ENCODE measurements at places on chromosomes 3 and 15.

DNA sequence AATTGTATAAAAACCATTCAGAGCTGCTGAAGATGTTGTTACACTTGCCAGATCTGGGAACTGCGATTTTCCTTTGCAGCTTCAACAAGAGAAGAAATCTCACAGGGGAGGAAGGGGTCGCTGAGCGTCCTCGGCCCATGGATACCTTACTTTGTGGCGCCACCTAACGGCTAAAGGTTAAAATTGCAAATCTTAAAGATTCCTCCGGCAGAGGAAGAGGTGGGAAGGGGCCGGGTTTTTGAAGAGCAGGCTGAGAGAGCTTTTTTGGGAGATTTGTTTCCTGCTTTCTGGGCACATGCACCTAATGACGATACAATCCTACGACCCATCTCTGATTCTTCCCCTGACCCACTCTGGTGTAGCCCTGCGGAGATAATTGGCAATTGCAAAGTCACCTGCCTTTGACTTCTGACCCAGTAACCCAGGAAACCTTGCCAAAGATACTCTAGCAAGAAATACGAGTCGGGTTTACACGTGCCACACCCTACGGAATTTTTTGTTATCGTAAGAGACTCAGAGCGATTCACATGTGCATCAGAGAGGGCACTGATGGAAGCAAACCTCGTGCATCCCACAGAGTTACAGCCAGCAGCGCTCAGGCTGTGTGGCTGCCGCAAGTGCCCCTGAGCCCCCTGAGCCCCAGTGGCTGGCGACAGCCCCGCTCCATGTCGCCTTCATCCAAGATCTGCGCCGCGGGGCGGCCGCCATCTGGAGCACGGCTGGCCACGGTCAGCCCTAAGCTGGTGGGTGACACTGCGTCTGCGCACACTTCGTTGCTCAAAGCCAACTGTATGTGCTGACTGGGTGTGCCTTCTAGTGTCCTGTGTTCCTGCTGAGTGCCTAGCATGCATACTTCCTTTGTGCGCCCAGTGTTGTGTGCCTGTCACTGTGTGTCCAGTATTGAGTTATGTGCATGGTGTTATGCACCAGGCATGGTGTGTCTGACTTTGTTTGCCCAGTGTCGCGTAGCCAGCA is 55.2 kb upstream of the CHRNA7 start:
- peak; percentile 15 for DNase-seq

GRCh38 chr15:90895571-90896117 is 7.5 kb upstream of the MAN2A2 start:
- DNase-seq: no peak

DNA sequence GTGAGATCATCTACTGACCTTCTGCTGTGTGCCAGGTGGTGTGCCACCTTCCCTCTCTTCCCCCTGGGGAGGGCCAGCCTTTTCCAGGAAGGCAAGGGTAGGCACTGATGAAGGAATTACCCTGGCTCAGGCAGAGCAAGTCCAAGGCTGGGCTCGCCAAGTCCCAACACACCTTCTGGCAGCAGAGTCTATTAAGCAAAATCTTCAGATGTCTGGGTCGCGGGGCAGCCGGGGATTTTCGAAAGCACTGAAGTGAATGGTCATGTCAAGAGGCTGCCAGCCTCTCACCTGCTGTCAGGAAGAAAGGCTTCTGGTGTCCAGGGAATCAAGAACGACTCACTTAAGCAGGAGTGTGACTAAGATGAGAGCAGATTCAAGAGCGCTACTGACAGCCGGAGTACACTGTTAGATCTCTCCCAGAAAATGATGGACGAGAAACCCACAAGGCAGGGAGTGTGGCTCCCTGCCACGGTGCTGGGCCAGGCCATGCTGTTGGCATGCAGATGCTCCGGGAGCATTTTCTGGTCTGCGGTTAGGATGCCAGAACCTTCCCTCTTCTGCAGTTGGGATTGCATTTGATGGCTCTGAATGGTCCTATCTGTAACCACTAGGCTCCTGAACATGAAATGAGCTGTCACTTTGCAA is 479.8 kb downstream of the SHQ1 start:
- DNase-seq: no peak

DNA sequence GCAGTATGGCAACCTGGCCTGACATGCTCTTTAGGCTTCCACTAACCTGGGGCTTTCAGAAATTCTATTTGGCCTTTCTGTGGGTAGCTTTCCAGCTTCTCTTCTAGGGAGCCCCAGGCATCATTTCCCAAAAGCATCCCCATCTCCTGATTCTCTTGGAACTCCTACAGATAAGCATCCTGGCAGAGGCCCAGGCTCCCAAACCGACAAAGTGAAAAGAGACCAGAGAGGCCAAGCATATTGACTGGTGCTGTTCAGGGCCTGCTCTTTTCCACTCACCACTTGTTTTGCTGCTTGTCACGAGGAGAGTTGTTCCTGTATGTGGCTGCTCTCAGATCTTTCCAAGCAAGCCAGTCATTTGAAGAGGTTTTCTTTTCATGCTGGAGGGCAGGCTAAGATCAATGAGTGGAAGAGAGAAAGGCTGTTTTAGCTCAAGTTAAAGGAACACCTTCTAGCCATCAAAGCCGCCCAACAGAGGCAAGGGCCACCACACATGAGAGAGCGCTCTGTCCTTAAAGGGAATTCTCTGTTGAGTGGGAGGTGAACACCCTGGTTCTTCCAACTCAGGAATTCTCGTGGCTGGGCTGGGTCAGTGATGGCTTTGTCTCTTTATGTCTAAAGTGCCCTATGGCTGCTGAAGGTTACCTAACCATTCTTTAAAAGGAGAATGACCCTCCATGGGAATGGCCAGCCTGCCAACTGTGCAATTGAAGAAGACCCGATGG is 31.1 kb upstream of the NR2E3 start:
- no peak for DNase-seq

GRCh38 chr15:58431221-58432149 is at the start of gene LIPC:
LIPC (plus strand) TSS chr15:58431991; CDS start chr15:58432033, 42 bp downstream.
- no peak for DNase-seq

DNA sequence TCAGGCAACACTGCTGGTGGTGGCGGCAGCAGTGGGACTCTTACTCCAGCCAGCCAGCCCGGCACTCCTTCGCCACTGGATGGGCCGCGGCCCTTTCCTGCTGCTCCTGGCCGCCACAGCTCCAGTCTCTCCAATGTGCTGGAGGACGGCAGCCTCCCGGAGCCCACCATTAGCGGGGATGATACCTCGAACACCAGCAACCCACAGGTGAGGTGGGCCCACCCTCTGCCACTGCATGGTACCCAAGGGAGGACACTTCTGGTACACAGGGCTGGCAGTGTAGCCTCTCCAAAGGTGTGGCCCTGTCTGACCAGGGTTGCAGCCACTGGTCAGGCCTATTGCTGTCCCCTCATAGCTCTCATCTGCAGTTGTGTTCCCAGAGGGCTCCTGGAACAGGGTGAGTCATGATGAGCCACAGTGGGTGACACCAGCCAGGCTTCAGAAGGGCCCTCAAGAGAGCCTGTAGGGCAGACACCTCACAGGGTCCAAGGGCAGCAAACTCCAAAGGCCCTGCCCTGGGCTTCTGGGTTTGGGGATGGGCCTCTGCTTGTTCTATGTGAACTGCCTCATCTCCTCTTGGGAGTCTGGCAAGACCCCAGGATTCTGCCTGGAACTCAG is 20.8 kb downstream of the NBEAL2 start:
- no peak for DNase-seq

GRCh38 chr15:59240036-59240435 is 33.4 kb downstream of the LDHAL6B start:
- DNase-seq: no peak

DNA sequence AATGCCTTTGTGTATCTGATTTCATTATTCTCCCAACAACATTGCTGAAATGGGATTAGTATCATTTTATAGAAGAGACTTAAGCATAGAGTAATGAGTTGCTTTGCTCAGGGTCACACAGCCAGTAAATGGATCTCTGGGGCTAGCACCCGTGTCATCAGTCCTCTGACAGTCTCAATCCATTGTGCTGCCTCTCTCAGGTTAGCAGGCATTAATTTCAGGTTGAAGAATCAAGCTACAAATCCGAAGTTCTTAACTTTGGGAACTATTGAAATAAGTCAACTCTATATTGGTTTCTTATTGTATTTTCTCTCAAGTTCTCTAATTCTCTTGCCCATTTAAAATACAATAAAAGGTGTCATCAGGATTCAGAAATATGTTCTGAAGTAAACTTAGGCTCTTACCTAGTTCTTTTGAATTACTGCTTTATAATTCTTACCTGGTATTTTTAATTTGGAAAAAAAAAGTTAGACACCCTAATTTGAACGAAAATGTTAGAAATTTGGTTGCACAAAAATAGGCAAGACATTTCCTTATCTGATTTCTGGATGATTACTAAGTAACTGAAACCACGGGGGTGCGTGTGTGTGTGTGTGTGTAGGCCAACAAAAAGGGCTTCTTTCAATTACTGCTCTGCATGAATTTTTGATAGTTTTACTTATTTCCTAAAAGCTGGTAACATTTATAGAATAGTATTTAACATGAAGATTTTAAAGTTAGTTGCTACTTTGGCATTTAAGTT is 189.8 kb downstream of the MBNL1 start:
- DNase-seq: peak; percentile 13

GRCh38 chr15:91110407-91110806 is 10.3 kb downstream of the SV2B start:
- no peak for DNase-seq

DNA sequence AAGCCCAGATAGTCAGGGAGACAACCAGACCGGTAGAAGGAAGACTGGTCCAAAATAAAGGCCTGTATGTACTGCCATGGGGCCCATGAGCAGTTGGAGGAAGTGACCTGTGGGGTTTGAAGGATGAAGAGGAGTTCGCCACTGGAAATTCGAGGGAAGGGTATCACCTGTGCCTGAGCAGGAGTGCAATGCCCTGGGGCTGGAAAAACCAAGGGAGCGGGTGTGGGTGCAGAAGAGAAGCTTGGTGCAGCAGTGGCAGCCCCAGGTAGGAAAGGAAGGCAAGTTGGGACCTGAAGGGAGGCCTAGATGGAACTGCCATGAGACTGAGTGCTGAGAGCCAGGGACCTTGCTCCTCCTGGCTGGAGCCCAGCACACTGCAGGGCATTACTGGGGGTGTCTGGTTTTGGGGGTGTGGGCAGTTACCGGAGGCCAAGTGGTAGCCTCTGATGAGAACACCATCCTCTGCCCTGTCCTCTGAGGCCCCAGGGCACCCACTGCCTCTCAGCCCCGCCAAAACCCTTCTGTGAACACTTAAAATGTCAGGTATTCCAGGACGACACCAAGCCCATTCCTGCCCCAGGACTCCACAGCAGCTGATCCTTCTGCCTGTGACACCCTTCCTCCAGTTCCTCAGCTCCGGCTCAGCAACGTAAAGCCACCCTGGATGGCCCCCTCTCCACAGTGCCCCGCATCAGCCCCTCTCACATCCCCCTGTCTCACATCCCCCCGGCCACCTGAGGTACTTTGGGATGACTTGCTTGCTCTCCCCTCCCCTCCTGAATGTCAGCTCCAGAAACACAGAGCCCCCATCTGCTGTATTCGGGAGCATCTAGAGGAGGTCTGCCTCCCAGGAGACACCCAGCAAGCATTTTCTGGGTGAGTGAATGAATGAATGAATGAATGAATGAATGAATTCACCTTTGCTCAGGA is 42.9 kb downstream of the WNT7A start:
- DNase-seq: no peak

DNA sequence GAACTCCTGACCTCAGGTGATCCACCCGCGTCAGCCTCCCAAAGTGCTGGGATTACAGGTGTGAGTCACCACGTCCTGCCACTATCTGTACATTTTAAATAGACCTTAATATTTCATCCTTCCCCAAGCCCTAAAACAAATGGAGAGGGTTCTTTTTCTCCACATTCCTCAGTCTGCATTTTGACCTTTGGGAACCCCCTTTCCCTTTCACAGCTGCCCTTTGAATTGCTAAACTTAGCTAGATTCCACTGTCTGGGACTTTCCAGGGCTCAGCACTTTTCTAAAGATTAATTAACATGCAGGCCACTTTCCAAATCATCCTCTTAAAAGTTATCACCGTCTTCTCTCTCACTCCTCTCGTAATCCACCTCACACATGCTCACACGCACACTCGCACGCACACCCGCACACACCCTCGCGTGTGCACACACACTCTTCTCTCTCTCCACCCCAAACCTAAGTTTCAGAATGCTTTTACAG is 124.2 kb downstream of the TMCO5A start:
- DNase-seq: no peak

- no peak for DNase-seq
Measured at GRCh38 chr15:48427960-48428547, 96.8 kb downstream of the DUT start.

DNA sequence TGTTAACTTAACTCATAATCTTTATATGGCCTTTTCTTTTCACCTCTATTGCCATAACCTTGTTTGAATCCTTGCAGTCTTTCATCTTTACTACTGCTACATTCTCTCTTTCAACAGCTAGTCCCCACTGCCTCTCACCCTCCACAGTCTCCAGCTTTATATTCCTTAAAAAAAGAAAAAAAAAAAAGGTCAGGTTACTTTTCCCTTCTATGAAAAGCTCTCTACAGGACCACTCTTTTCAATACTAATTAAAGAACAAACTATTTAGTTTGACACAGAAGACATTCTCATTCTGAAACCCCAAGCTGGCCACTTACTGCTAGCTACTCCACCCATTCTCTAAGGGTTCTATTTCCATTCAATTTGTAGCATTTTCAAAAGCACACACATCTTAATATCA is 25.6 kb downstream of the CADM2 start:
- DNase-seq: no peak

DNA sequence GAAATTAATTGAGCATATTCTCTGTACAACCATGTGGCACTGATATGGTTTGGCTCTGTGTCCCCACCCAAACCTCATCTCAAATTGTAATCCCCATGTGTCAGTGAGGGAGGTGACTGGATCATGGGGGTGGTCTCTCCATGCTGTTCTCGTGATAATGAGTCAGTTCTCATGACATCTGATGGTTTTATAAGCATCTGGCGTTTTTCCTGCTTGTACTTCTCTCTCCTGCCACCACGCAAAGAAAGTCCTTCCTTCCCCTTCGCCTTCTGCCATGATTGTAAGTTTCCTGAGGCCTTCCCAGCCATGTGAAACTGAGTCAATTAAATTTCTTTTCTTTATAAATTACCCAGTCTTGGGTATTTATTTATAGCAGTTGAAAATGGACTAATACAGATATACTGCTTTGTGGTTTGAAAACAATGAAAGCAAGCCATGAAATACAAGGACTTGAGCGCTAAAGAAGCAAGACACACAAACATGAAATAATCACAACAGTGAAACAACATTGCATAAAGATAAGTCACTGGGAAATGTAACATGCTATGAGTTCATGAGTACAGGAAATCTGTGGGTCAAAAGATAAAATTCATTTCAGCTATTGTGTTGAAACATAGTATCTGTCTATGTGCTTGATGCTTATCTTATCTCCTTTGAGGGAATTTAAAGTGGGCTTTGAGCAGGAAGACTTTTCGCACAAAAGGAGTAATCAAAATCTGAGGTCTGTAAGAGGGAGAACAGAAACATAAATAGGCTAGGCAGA is 288.7 kb downstream of the GBE1 start:
- DNase-seq: no peak
